ENCODE measurements at places on chromosomes 6 and 20. TPM values are rescaled to one million over a fixed set of nuclear protein-coding genes. Genes with fewer than 3 reads are reported as not detected.

DNA sequence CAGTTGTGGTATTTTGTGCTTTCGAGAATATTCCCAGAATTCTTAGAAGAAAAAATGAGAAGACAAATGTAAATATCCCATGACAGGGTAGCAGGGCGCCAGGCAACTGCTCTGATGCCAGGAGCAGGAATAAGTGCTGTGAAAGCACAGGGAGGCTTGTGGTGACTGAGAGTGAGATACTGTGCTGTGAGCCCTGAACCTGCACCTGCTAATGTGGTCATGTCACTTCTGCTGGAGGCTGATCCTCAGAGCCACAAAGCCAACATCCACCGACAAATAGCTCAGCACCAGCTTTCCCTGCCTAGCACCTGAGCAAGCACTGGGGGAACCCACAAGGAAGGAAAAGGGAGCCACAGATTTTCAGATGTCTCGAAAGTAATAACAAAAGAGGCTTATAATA, 368.6 kb upstream of the CDH4 start:
- no peak for DNase-seq

DNA sequence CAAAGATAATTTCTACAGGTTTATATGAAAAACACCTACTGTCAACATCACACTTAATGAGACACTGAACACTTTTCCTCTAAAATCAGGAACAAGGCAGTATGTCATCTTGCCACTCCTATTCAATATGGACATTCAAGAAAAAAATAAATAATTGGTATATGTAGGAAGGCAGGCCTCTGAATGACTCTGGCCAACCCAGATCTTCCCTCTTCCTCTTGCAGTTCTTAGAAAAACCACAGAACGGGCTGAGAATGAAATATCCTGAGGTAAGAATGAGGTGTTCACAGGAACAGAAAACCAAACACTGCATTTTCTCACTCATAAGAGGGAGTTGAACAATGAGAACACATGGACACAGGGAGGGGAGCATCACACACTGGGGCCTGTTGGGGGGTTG, 1207.2 kb upstream of the CITED2 start:
- no peak for DNase-seq

- no peak for DNase-seq
These were observed 48.3 kb downstream of the OGFRL1 start for GRCh38 chr6:71336901-71337300.

DNA sequence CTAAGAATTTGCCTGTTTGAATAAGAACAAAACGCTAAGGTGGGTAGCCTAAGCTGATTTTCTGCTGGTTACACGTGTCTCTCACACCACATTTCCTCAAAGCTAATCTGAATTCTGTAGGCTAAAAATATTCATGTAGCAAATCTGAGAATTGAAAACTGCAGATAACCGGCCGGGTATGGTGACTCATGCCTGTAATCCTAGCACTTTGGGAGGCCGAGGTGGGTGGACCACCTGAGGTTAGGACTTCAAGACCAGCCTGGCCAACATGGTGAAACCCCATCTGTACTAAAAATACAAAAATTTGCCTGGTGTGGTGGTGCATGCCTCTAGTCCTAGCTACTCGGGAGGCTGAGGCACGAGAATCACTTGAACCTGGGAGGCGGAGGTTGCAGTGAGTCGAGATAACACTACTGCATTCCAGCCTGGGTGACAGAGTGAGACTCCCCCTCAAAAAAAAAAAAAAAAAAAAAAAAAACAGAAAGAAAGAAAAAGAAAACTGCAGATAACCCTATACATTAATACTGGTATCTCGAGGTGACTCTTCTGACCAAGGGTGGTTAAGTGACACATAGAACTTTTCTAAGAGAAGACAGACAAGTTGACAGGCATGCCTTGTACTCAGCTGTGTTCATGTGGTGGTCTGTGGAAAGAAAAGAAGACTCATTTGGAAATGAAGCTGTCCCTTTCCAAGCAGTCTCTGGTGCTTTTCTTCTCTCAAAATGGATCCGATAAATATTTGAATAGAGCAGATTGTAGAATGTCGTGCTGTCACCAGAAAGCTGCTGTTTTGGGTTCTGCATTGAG, 24.7 kb upstream of the ASXL1 start:
- no peak for DNase-seq

DNA sequence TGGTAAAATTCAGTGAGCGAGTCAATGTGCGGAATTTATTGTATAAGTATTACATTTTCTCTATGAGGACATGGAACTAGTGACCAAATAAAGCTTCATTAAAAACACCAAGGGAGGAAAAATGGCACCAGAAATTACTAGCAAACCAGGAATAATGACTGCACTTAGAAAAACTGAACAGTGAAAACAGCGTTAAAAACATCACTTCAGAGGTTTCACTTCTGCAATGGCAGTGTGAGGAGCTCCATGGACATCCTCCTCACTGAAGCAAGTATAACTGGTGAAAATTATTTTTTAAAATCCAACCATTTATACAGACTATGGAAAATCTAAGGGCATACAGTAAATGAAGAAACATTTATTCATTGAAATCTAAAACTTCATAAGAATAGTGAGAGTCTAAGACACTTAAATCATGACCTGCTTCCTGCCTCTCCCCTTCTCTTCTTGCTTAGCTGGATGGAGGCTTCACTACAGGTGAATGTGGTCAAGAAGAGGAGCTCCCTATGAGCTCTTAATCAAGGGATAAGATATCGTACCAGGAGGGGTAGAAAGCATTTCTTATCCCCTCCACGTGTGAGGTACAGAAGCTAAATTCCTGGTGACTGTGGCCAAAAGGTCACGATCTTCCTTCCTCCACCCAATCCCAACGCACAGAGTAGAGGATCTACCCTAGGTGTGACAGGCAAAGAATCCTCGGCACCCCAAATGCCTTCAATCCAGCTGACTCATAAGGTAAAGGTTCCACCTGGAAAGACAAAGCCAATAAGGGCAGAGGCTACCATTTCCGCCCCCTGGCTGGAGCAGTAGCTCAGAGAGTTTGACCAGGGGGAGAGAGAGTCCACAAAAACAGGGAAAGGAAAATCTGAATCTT, 12.3 kb upstream of the ASF1A start:
- no peak for DNase-seq

- DNase-seq, result no peak
These were observed 733.3 kb upstream of the SLC35B3 start for GRCh38 chr6:9168669-9169068.

DNA sequence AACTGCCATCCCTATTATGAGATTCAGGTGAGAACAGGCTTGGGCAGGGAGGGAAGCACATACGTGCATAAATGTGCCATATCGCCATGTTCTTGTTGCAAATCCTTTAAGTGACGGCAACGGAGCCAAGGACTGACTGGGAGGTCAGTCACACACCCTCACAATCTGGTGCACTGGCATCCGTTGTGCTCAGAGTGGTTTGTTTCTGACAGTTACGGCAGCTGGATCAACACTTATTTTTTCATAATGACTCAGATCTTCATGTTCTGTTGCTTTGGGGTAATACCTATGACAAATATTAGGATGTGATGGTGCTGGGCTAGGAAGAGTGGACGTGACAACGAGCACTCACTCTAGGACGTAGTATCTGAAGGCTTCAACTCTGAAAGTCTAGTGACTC, 56.2 kb upstream of the PREP start:
- DNase-seq, result no peak

Gene NKX2-2
- not detected for total RNA-seq

DNA sequence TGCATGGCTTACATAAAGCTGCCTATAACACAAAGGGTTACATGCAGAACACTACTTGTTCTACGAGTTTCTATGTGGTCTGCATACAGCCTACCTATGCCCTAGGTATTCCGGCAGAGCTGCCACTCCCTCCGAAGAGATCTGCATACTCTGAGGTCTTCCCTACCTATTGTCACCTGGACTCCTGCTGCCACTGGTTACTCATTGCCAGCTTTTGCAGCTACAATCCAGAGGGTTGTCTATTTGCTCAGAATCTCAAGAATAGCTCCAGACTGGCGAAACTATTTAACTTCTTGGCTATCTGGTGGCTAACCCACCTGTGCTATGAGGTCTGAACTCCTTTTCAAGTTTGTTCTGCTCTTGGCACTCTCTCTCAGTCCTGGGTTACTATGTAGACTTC, 323.3 kb downstream of the BMP2 start:
- DNase-seq, result no peak

DNA sequence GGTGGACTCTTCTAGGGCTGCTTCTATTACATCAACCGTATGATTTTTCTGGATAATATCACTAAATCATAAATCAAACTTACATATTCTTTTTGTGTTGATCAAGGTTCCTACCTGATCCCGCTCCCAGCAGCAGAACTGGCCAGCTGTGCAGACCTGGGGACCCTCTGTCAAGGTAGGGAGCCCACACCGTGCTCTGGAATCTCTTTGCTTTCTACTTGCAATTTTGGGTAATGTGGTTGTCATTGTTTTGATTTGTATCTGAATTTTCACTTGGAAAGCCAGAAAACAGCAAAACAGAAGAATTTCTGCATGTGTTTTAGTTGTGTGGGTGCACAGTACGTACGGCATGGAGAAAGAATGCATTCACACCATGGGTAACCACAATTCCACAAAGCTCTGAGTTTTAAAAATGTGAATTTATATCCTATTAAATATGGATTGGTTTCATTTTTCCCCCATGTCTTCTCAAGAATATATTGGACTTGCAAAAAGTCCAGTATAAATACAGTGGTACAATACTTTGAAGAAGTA, 80.1 kb downstream of the ADGRG6 start:
- DNase-seq, result no peak

Gene CFB
- 1.9 TPM for total RNA-seq

GRCh38 chr6:74899416-74899815, 306.4 kb downstream of the COL12A1 start:
- no peak for DNase-seq

Gene ZC2HC1B
- total RNA-seq, result not detected

DNA sequence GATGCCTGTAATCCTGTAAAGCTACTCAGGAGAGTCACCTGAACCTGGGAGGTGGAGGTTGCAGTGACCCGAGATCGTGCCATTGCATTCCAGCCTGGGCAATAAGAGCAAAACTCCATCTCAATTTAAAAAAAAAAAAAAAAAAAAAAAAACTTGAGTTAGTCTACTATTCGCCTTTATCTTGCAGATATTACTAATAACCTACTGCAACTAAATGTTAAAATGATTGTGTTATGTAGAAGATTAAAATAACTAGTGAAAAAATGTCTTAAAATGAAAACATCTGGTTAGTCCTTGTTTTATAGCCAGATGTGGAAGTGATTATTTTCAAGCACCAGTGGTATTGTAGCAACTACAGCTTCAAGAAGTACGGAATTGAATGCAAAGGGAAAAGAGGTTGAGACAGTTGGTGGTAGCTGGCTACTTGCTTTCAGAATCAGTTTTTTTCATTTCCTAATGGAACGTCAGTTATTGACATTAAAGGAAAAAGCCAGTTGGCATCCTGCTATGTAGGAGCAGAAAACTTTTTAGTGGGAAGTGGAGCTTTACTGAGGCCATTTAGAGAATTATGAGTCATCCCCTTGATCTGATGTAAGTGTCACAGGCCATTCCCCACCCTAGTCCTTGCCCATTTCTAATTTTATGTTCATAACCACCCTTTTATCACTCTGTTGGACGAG, 43.8 kb upstream of the DYNLRB1 start:
- no peak for DNase-seq

DNA sequence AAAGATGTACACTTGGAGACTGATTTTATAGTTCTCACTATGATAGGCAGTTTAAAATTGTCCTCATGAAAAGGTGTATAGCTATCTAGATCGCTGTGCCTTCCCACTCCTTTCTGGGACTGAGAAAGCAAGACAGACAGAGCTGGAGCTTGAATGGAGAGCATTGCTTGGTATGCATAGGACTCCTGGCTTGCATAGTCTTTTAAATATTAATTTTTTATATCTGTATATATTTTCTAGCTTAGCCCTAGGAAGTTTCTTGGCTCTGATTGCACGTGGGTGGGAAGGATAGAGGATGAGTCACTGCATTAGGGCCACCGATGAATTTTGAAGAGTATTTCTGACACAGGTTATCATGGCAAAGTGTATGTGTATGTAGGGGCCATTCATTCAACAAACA, 150.0 kb upstream of the SPACA1 start:
- no peak for DNase-seq

DNA sequence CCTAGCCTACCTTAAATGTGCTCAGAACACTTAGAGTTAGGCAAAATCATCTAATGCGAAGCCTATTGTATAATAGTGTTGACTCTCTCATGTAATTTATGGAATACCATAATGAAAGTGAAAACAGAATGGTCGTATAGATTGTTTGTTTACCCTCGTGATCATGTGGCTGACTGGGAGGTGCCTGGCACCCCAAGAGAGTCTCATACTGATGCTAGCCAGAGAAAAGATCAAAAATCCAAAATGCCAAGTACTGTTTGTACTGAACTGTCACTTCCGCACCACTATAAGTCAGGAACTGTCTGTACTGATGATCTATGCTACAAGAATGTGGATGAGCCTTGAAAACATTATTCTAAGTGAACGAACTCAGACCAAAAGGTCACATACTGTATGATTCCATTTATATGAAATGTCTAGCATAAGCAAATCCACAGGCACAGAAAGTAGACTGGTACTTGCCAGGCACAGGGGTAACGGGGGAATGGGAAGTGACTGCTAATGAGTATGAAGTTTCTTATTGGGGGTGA, 22.4 kb downstream of the ZMYND8 start:
- peak; percentile 77 for DNase-seq

DNA sequence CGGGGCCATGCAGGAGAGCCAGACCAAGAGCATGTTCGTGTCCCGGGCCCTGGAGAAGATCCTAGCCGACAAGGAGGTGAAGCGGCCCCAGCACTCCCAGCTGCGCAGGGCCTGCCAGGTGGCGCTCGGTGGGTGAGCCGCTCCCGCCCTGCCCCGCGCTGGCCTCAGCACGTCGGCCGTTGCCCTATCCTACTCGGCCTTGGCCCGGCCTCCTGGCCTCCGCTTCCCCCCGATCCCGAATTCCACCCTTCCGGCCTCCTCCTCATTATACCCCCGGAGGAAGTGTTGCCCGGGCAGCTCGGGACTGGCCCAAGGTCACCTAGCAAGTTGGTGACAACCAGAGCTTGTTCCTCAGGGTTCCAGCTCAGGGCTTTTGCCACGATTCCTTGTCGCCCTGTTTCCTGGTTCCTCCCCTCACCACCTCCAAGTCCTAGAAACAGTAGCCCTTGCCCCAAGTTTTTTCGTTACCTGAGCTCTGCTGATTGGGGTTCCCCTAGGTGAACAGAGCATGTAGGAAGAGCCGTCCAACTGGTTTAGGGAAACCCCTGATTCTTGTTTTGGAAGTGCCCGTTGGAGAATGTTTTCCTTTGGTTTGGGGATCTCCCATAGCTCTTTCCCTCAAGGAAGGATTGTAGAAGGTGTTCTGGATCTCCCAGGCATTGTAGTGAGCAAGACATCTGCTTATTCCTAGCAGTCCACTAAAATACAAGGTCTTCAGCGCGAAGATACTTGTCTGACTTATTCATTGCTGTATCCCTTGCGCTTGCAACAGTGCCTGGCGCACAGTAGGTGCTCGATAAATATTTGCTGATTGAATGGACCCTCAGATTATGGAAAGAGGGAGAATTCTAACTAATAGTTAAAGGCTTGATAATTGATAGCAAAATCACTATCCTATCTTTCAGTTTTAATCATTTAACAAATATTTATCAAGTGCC, 641 bp downstream of the ARFGEF2 start:
- no peak for DNase-seq

Gene NUDT3
- total RNA-seq, result 31.7 TPM

GRCh38 chr20:39326050-39326449, 363.9 kb downstream of the DHX35 start:
- DNase-seq, result no peak

Gene PPT2
- total RNA-seq, result 12.9 TPM

Gene KIAA1755
- 2.1 TPM for total RNA-seq
